ENCODE measurements at places on chromosomes 12 and 14.

DNA sequence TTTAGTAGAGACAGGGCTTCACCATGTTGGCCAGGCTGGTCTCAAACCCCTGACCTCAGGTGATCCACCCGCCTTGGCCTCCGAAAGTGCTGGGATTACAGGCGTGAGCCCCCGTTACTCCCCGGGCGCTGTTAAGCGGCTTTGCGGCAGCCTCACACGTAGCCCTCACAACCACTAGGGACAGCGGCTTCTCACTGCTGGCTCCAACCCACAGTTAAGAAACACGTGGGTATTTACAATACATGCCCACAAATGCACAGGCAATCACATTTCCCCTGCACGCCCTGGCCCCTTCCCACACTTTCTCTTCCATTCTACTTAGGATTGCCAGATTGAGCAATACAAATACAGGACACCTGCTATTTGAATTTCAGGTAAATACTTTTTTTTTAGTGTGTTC lies 37.0 kb upstream of the EIF5 start:
- H3K36me3 ChIP-seq, result no peaks in the 10 kb centered on the region
- no peaks in the 10 kb centered on the region for H3K27me3 ChIP-seq
- no peak overlapping the region for H3K4me3 ChIP-seq
- DNase-seq, result no peak
- H3K27ac ChIP-seq, result no peak overlapping the region
- no peaks in the 10 kb centered on the region for H3K4me1 ChIP-seq

GRCh38 chr12:49223590-49224369 lies 34.9 kb upstream of the TUBA1A start:
- H3K27me3 ChIP-seq, result no peaks in the 10 kb centered on the region
- H3K36me3 ChIP-seq, result no peaks in the 10 kb centered on the region
- peaks cover 52% of the 10 kb centered on the region for H3K4me1 ChIP-seq
- no peak overlapping the region for H3K4me3 ChIP-seq

- H3K4me3 ChIP-seq, result no peak overlapping the region
- DNase-seq, result no peak
- H3K36me3 ChIP-seq, result no peaks in the 10 kb centered on the region
- peak overlapping the region; percentile 66 for H3K27ac ChIP-seq
These were observed 20.2 kb upstream of the DUSP16 start for GRCh38 chr12:12582895-12583303.

DNA sequence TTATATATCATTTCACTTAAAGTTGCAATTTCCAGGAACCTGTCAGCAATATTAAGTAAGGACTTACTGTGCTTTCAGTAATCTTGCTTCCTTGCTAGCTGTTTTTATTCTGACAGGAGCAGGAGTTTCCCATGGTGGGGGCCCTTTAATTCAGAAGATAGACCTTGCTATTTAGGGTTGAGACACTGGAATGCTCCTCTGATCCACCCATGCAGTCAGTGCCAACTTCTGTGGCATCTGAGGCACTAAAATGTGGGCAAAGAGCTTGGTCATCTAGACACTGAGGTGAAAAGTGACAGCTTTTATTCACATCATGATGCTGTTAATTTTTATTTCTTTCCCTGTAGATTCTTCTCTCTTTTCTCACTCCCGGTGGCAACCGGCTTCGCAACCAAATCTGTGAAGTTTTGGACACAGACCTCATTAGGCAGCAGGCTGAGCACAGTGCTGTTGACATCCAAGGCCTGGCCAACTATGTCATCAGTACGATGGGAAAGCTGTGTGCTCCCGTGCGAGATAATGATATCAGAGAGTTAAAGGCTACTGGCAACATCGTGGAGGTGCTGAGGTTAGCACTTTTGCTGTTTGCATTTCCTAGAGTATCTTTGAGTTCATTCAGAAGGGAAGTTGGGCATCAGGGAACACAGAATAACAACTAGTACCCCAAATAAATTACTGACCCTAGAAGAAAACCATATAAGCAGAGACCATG lies 18.8 kb downstream of the TCP11L2 start:
- no peaks in the 10 kb centered on the region for H3K4me1 ChIP-seq
- no peak overlapping the region for H3K27ac ChIP-seq
- H3K27me3 ChIP-seq, result no peaks in the 10 kb centered on the region
- no peak for DNase-seq

GRCh38 chr12:91364471-91365184 lies 182.0 kb upstream of the DCN start:
- H3K4me1 ChIP-seq, result no peaks in the 10 kb centered on the region
- DNase-seq, result no peak
- no peaks in the 10 kb centered on the region for H3K36me3 ChIP-seq
- H3K4me3 ChIP-seq, result no peak overlapping the region
- H3K27ac ChIP-seq, result no peak overlapping the region

GRCh38 chr12:68159681-68160304 lies at the start of gene IFNG:
IFNG (minus strand) TSS chr12:68159740; CDS start chr12:68159615, 125 bp downstream.
- H3K4me3 ChIP-seq, result no peak within 1 kb of the TSS
- DNase-seq, result no peak
- H3K27ac ChIP-seq, result no peak within 1 kb of the TSS
- H3K4me1 ChIP-seq, result no peaks in the 10 kb centered on the region
- H3K27me3 ChIP-seq, result no peaks in the 10 kb centered on the region

DNA sequence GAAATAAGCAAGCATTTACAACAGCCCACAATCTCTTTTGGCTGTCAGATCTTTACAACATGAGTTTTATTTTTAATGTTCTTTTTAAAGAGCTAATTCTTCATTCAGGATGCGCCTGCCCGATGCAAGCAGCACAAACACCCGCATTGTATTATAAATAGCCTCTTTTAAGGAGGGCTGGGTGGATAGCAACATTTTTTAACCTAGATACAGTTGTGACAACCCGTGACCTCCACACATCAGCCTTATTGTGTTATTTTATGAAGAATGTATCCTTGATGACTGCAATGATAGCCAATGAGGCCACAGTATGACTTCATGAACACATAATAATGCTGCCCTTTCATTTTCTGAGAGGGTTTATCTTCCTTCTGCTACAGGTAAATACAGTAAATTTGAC lies 173.7 kb downstream of the FOXN3 start:
- no peak overlapping the region for H3K4me3 ChIP-seq
- peaks cover 16% of the 10 kb centered on the region for H3K4me1 ChIP-seq
- no peaks in the 10 kb centered on the region for H3K36me3 ChIP-seq
- no peak overlapping the region for H3K27ac ChIP-seq
- no peaks in the 10 kb centered on the region for H3K27me3 ChIP-seq

DNA sequence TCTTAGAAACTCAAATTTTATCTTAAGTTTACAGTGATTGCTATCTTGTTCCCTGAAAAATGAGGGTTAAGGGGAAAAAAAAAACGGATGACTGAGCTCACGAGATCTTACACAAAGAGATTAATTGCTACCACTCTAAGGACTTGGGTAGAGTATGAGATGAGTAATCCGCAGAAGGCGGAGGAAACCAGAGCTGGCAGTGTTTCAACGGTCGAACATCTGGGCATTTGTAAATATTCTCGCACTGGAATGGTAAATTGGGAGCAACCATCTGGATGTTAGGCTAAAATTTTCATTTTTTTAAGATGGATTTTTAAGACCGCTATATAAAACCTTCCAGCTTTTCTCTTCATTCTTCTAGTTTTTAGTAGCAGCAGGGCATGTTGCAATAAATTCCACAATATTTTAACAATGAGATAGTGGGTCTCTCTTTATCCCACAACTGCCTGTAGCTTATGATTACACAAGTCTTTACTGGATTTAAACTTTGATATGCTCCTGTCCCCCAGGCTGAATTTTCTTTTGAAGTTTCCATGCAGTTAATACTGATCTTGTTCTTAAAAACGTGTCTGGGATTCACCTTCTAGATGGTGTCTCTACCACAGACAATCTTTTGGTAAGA lies 1324.1 kb downstream of the AACS start:
- no peak overlapping the region for H3K27ac ChIP-seq
- H3K36me3 ChIP-seq, result no peaks in the 10 kb centered on the region
- no peak overlapping the region for H3K4me3 ChIP-seq
- DNase-seq, result no peak
- H3K4me1 ChIP-seq, result no peaks in the 10 kb centered on the region

- H3K4me1 ChIP-seq, result no peaks in the 10 kb centered on the region
- no peak for DNase-seq
- peaks cover 15% of the 10 kb centered on the region for H3K36me3 ChIP-seq
- H3K27me3 ChIP-seq, result no peaks in the 10 kb centered on the region
- no peak overlapping the region for H3K4me3 ChIP-seq
These were observed 11.9 kb downstream of the TGFB3 start for GRCh38 chr14:75969891-75970290.

- H3K27me3 ChIP-seq, result no peaks in the 10 kb centered on the region
- no peak for DNase-seq
- H3K4me3 ChIP-seq, result no peak overlapping the region
- H3K27ac ChIP-seq, result no peak overlapping the region
- H3K4me1 ChIP-seq, result peaks cover 15% of the 10 kb centered on the region
- no peaks in the 10 kb centered on the region for H3K36me3 ChIP-seq
These were observed 206.5 kb downstream of the BCAT1 start for GRCh38 chr12:24742378-24742777.

GRCh38 chr12:131795064-131795463 lies 33.1 kb upstream of the MMP17 start:
- DNase-seq, result no peak
- H3K4me1 ChIP-seq, result no peaks in the 10 kb centered on the region
- no peak overlapping the region for H3K27ac ChIP-seq
- peaks cover 83% of the 10 kb centered on the region for H3K36me3 ChIP-seq
- no peaks in the 10 kb centered on the region for H3K27me3 ChIP-seq

DNA sequence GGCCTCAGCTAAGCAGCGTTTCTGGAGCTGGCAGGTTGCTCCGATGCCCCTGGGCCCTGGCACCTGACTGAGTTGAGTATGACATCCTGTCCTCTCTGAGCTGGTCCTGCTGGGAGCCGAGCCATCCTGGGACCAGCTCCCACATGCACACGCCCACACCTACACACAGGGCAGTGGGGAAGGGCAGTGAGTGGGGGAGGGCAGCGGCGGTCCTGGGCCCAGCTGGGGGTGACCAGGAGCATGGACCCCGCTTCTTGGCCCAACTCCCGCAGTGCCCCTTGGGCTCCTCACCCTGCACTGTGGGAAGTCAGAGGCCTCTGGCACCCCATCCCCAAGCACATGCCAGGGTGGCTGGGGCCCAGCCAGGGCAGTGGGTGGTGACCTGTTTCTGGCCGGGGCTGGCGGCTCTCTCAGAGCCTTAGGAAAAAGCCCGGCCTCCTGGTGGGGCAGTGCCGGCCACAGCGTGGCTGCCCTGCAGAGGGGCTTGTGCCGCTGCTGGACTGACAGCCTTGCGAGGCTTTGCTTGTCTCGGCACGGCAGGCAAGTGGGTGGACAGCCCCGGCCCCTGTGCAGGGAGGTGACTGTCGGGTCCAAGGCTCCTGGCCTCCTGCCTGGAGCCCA lies 5.9 kb upstream of the CRIP2 start:
- peaks cover 46% of the 10 kb centered on the region for H3K4me1 ChIP-seq
- H3K36me3 ChIP-seq, result no peaks in the 10 kb centered on the region

DNA sequence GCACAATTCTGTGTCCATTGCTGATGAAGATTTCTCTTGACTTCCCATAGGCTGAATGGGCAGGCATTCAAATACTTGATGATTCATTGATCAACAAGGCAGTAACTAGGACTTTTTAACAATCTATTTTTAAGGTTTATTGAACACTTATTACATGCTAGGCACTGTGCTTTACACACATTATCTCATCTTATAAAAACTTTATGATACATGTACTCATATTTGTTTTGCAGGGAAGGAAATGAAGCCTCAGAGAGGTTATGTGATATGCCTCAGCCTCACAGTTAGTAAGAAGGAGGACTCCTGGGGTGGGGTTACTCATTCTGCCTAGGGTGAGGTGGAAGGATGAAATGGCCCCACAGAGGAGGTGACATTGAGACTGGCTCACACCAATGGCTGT lies 12.9 kb upstream of the EMP1 start:
- H3K36me3 ChIP-seq, result no peaks in the 10 kb centered on the region
- no peak overlapping the region for H3K4me3 ChIP-seq
- peaks cover 15% of the 10 kb centered on the region for H3K4me1 ChIP-seq
- H3K27me3 ChIP-seq, result no peaks in the 10 kb centered on the region
- no peak overlapping the region for H3K27ac ChIP-seq

DNA sequence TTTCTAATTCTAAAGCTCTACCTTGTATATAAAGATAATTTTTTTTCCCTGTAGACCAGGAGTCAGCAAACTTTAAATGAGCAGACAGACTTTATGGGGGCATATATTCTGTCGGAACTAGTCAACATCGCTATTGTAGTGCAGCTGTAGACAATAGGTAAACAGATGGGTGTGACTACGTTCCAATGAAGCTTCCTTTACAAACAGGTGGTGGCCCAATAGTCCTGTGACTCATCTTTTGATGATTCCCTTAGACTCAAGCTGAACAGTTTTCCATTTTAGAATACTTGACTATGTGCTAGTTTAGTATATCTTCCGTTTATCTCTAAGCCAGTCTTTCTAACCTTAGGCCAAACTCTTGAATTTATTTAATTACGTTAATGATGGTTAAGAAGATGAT lies 16.3 kb downstream of the MUCL1 start:
- H3K27ac ChIP-seq, result no peak overlapping the region
- no peak for DNase-seq
- H3K4me1 ChIP-seq, result no peaks in the 10 kb centered on the region
- no peaks in the 10 kb centered on the region for H3K36me3 ChIP-seq
- no peak overlapping the region for H3K4me3 ChIP-seq

DNA sequence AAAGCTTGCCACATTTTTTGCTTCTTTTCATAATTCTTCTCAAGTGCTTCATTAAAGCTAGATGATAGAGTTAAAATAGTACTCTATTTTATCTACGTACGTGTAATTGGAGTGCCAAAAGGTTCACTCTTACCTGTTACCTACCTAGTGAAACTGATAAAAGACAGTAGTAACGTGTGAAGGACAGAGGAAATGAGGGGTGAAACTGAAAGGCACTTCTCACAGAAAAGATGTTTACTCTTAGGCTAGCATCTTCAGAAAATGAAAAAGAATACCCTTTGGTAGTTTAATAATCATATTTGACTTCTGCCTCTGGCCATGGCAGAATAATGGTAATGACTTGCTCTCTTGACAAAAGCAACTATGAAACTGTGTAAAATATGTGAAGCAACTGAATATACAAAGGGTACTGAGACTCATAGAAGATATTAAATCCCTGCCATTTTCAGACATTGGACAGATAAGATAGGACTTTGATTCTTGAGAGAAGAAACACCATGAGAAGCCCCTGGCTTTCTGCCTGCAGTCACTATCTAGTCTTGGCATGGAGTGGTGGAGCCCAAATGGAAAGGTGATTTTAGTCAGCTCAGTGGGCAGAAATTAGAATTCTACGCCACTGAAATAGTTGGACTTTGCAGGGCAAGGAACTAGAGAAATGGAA lies 6.3 kb upstream of the EVL start:
- H3K36me3 ChIP-seq, result no peaks in the 10 kb centered on the region
- no peak overlapping the region for H3K4me3 ChIP-seq
- no peak overlapping the region for H3K27ac ChIP-seq

- H3K27ac ChIP-seq, result no peak overlapping the region
- no peak overlapping the region for H3K4me3 ChIP-seq
- no peaks in the 10 kb centered on the region for H3K36me3 ChIP-seq
- H3K27me3 ChIP-seq, result peaks cover 16% of the 10 kb centered on the region
- no peak for DNase-seq
- no peaks in the 10 kb centered on the region for H3K4me1 ChIP-seq
These were observed 78.0 kb downstream of the CPSF2 start for GRCh38 chr14:92199763-92200162.

GRCh38 chr12:5884866-5885265 lies 60.2 kb downstream of the ANO2 start:
- no peak for DNase-seq
- H3K4me3 ChIP-seq, result no peak overlapping the region
- H3K4me1 ChIP-seq, result no peaks in the 10 kb centered on the region

All from left lung (tissue), 14 donors.